ENCODE measurements at places on chromosomes 6 and 20. TPM values are rescaled to one million over a fixed set of nuclear protein-coding genes. Genes with fewer than 3 reads are reported as not detected.

- DNase-seq, result no peak
These were observed 5.3 kb upstream of the SERPINB6 start for GRCh38 chr6:2976571-2977085.

GRCh38 chr6:143498428-143498827 is 13.1 kb downstream of the FUCA2 start:
- no peak for DNase-seq

GRCh38 chr6:130132286-130132701 is 90.5 kb downstream of the SAMD3 start:
- no peak for DNase-seq

DNA sequence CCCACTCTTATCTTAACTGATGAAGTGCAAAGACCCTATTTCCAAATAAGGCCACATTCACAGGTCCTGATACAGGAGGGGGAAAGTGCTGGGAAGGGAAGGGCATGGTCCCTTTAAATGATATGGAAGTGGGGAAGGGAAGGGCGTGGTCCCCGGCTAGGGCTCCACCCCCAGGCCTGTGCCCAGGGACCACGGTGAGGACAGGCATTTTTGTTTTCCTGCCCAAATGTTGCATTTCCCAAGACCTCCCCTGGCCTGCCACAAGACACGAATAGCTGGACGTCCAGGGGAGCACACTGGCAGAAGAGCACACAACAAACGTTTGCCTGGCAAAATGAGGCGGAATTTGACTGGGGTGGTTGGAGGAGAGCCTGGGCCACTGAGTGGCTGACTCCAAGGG is 16.1 kb upstream of the HFE start:
- DNase-seq, result peak; percentile 51

DNA sequence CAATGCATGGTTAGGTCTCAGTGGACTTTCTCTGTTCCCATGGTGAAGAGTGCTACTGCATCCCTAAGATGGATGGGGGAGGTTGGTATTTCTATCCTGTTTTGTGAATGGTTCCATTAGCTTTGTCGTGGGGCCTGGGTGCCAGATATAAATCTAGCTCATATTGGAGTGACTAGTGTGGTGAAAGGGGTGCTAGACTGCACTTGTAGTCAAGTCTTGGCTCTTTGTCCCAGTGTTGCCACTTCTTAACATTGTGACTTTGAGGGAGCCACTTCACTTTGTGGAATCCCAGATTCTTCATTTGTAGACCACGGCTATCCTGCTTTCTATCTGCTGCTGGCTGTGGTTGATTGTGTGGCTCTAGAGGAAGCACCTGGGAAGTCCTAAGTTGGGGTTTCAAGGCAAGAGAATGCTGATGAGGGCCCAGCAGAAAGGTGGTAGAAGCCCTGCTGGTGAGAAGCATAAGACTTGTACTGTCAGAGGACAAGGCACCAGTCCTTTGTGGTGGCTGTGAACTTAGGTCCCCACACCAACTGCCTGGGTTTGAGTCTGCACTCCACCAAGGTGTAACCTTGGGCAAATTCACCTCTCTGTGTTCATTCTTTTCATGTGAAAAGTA is 44.1 kb downstream of the VAPB start:
- no peak for DNase-seq

GRCh38 chr6:75748003-75748742 is 866 bp upstream of the MYO6 start:
- no peak for DNase-seq

The GPSM3 gene
- total RNA-seq, result 5.4 TPM

DNA sequence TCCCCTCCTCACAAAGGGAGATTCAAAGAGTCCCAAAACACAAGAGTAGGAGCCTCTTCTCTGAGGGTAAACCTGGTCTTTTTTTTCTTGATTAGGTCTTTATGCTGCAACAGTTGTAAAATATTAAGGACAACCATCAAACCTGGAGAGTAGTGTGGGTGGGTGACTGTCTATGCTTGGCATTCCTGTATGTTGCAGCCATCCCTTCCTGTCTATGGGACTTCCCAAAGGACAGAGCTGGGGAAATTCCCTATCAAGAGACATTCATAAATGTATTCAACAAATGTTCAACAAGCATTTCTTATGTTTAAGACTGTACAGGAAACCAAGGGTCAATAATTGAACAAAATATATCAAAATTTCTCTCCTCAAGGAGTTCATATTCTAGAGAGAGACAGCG is 5.5 kb downstream of the BTN2A2 start:
- no peak for DNase-seq

GRCh38 chr6:145736661-145737144 is 1.4 kb upstream of the EPM2A start:
- no peak for DNase-seq

The BPIFB2 gene
- not detected for total RNA-seq

The NEU1 gene
- 215 TPM for total RNA-seq

- DNase-seq, result no peak
These were observed 505.9 kb upstream of the SYNCRIP start for GRCh38 chr6:86148586-86148985.

- peak; percentile 47 for DNase-seq
These were observed at the start of gene C6orf118 for GRCh38 chr6:165308926-165309731. Gene C6orf118 (minus strand): TSS chr6:165309605. CDS start chr6:165309586, 19 bp downstream.

DNA sequence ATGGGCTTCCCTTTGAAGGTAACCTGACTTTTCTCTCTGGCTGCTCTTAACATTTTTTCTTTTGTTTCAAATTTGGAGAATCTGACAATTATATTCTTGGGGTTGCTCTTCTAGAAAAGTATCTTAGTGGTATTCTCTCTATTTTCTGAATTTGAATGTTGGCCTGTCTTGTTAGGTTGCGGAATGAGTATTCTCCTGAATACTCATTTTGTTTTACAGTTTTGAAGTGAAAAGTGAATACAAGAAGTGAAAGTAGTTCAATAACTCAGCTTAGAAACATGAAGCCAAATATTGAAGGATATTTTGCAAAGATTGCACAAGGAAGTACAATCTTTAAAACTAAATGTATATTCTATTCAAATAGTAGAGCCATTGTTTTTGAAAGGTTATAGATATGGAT is 120.2 kb upstream of the MAP3K4 start:
- DNase-seq, result no peak

- DNase-seq, result no peak
These were observed 41.2 kb upstream of the DST start for GRCh38 chr6:56683882-56684281.

DNA sequence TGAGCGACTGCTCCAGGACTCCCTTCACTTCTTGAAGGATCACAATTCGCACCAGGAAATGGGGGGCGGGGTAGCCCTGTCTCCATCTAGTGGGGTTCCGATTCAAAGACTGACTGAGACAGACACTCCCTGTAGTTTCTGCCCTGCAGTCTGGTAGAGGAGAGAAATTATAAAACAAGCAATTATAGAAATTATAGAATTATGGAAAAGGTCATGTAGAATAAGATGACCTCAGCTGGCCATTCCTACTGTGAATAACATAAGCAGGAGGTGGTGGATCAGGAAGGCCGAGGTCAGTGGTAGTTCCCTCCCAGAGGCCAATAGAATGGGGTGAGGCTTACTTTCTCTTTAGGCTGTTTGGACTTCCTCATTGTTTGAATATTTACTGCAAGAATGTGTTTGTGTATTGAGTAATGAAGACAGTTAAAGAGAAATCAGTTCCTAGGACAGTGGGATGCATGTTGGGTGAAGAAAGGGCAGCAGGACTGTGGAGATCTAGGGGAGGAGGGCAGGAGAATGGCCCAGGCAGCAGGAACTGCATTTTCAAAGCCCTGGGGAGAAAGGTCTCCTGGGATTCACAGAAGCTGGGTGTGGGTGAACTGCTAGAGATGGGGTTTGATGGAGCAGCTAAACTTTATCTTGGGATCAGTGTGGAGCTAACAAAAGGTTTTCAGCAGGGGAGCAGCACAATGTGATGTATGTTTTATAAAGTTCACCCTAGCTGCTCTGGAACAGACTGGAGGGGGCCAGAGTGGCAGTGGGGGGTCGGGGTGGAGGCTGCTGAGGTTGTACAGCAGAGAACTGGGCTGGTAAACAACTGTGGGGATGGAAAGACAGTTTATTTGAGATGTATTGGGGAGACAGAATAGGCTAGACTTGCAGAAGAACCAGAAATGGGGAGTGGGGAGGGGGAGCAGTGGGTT is 2.1 kb downstream of the ZNF341 start:
- peak; percentile 11 for DNase-seq

The PAX1 gene
- not detected for total RNA-seq

DNA sequence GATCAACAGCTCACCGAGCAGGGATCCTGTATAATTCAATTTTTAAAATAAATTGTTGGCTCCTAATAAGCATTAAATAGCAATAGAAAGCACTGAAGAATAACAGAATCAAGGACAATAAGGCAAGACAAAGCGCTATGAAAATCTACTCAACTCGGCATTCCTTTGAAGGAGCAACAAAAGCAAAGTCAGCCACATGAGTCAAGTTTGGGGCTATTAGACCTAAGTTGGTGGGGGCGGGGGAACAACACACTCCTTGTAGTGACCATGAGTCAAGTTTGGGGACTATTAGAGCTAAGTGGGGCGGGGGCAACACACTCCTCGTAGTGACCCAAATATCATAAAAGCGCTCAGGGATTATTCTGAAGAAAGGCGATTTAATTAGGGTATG is 120.0 kb downstream of the FOXC1 start:
- DNase-seq, result no peak

The RNASET2 gene
- total RNA-seq, result 38.6 TPM
